ENCODE measurements at places on chromosomes 6 and 20.

GRCh38 chr20:56111961-56112730 lies 106.8 kb upstream of the CBLN4 start:
- DNase-seq = no peak

GRCh38 chr6:142861711-142862110 lies 83.3 kb downstream of the HIVEP2 start:
- DNase-seq = no peak

DNA sequence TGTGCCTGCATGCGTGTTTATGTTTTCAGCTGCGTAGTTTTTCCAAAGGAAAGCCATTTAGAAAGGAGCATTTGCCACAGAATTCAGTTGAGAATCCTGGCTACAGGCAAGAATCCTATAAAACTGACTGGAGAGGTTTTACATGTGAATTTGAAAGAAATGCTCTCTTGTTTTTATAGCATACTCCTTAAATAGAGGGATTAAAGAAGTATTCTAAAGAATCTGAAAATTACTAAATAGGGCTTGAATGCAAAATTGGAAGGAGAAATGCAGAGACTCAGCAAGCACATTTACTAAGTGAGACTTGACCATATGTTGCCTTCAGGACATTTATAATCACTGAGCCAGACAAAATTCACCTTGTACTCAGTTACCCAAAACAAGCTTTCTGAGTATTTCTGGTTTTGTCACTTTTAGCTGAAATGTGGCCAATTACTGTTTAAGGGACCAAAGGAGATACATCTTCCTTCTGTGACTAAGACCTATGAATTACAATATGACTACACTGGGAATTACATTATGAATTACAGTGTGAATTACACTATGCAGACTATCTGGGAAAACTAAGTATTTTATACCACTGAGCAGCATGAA lies 107.4 kb upstream of the ASCC3 start:
- DNase-seq = no peak

GRCh38 chr6:133467231-133467981 lies 226.2 kb downstream of the EYA4 start:
- no peak for DNase-seq

DNA sequence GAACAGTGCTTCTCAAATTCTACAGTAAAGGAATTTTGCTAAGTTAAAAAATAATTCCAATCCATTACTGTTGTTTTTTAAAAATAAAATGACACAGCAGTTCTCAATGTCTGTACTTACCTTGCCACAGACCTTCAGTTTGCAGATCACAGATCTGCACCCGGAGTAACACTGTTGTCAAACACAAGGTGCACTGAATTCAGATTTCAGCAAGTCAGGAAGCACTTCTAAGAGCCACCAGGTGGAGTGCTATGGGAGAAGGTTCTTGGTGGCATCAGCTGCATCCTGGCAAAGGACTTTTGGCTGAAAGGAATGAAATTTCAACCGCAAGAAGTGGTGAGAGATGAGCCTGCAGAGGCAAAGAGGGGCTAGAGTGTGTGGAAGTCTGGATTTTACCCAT lies 17.4 kb downstream of the RSPH4A start:
- no peak for DNase-seq

DNA sequence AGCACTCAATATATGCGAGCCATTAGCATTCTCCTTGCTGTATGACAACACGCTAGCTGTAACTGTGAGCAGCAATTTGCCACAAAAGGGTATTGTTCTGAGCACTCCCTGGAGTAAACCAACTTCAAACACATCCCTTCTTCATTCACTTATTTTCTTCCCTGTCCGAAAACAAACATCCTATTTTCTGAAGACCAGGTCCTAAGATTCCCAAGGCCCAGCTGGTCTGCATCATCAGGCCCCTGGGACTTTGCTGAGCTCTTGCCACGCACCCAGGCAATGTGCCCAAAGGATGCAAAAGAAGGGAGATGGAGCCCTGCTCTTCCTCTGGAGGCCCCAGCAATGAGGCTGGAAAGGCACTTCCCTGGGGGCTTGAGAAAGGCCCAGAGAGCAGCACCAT lies 118.1 kb downstream of the PREX1 start:
- DNase-seq = no peak

DNA sequence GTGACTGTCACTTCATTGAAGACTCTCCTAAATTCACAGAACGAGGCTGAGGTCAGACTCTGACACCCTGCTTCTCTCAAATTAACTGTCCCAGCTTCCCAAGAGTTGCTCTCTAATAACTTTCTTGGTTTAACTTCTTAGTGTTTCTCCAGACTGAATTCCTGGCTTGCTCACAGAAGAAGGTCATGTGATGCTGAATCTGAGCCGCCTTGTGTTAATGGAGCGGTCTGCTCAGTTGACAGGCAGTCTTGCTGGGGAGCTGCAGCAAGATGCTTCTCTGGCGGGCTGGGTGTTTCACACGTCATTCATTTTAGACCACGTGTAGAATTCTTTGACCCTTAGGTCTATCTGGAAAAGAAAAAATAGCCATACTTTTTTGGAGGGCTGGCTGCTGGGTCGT lies 107.3 kb downstream of the FOXO3 start:
- peak; percentile 6 for DNase-seq
